ENCODE measurements at places on chromosomes 11 and 22.

DNA sequence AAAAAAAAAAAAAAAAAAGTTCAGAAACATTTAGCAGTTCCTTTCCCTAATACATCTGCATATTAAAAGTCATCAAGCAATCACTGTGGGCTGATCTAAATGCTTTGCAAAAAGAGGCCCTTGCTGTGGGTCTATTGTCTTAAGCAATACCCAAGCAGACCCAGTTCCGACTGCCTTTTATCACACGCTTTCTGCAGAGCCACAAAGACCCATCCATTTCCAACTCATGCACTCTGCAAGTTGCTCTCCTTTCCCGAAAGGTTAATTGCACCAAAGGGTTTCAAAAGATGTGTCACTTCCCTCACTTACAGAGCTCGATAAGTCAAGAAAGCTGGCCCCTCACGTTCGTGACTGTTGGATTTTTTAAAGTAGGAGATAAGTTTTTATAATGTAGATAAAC lies 138.9 kb downstream of the MPPED1 start:
- DNase-seq, result no peak

DNA sequence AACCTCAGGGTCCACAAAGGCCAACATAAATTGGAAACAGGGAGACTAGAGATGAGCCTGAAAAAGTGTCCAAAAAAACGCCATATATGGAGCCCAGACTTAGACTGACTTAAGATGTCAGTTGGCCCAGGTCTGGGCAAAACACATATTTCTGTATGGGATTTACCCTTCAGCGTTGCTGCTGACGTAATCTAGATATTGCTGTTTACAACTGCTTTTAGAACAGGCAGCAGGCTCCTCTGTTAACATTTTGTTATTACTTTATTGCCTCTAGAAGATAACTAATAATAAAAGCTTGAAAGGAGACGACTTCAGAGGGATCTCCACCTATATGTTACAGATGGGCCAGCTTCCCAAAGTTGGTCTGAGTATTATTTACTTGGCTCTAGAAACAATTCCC lies 8.7 kb downstream of the ME3 start:
- no peak for DNase-seq

DNA sequence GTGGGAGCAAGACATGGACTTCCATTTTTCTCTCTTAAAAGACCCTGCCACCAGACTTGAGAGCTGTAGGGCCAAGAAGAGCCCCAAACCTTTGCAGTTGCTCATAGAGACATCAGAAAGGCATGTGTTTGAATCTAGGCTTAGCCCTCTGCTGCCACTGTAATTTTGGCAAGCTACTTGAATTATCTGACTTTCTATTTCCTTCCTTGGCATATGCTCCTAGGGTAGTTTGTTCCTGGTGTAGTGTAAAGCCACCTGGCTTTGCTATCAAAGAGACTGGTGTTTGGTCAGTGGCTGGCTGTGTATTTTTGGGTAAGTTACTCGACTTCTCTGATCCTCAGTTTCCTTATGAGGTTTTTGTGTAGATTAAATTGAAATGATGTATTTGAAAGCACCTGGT lies 252.1 kb upstream of the CCDC90B start:
- DNase-seq, result no peak

DNA sequence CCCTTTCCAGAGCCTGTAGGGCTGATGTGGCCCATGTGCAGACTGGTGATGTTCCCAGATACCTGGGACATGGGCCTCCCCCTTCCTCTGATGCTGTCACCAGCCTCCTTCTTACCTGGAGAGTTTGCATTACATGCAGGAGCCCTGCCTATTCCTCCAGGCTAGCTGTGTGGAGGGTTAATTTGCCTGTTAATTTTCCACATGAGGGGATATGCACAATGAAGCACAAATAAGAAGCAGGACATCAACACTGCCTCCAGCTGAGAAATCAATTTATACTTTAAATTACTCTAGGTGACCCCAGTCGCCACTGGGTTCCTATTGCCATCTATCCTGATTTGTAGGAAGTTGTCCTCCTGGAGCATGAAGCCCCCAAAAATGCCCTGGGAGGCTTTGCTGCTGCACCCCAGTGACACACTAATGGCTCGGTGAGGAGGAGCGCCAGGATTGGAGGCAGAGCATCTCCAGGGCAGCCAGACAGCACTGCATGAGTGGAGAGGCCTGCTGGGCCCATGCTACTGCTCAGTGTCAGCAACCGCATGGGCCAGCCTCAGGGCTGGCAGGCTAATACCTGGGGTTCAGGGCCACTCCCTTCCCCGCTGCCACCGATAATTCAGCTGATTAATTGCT lies 101.6 kb upstream of the USP47 start:
- no peak for DNase-seq

- no peak for DNase-seq
Measured at GRCh38 chr22:29388759-29389090, 355 bp upstream of the AP1B1 start.

GRCh38 chr11:10931761-10932670 lies 74.2 kb upstream of the ZBED5 start:
- DNase-seq, result peak; percentile 82

GRCh38 chr11:67290801-67291200 lies 1.7 kb downstream of the ANKRD13D start:
- DNase-seq, result no peak

DNA sequence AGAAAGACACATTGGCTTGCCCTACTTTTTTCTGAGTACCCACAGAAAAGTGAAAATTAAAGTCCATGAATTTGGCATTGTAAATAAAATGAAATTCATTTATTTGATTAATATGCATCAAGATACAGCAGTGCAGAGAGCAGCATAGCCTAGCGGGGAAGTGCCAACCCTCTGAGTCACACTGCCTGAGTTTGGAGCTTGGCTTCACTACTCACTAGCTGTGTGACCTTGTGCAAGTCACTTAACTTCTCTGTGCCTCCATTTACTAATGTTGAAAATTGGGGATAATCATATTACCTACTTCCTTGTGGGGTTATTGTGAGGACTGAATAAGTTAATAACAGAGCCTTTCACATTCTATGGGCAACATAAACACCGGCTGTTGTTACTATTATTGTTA lies 111.5 kb upstream of the CSNK2A3 start:
- no peak for DNase-seq

DNA sequence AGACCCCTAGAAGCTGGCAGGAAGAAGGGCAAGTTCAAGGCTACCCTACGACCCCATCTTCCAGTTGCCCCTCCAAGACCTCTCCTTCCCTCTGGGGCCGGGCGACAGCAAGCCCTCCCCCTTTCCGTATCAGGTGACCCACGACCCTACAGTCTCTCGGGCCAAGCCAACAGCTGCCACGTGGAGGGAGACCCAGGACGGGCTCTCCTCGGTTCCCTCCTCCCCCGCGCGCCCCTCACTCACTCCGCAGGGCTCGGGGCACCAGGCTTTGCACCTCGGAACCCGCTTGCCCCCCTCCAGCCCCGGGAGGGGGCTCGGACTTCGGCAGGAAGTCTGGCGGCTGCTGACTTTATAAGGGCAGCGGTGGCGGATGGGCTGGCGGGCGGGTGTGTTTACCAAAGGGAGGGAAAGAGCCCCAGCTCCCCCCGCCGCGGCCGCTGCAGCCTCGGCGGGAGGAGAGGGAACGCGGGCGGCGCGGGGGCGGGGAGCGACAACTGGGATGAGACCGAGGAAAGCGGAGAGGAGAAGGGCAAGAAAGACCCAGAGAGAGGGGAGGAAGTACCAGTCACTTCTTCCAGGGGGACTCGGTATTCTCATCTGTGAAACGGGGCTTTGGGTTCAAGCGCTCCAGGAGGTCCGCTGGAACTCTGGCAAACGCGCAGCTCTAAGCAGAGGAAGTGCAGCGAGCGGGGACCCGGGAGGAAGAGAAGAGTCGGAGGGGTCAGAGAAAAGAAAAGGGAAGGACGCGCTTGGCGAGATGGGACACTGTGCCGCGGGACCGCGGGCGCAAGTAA lies 767 bp downstream of the SLC43A1 start:
- peak; percentile 60 for DNase-seq

- no peak for DNase-seq
Measured at GRCh38 chr11:112792070-112792469, 169.2 kb upstream of the NCAM1 start.

- DNase-seq, result no peak
Measured at GRCh38 chr11:70763606-70764005, 365.3 kb downstream of the CTTN start.

DNA sequence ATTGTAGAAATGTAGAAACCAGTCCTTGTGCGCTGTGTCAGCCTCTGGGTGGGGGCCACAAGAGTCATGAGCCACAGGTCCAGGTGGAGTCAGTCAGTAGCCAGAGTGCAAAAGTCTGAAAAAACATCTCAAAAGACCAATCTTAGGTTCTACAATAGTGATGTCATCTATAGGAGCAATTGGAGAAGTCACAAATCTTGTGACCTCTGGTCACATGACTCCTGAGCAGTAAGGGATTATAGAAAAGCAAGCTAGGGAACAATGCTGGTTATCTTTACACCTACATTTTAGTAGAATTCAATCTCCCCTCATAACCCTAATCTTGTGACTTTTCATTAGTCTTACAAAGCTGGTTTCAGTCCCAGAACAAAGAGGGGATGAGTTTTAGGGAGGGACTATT lies 82.7 kb downstream of the CCDC83 start:
- DNase-seq, result no peak

DNA sequence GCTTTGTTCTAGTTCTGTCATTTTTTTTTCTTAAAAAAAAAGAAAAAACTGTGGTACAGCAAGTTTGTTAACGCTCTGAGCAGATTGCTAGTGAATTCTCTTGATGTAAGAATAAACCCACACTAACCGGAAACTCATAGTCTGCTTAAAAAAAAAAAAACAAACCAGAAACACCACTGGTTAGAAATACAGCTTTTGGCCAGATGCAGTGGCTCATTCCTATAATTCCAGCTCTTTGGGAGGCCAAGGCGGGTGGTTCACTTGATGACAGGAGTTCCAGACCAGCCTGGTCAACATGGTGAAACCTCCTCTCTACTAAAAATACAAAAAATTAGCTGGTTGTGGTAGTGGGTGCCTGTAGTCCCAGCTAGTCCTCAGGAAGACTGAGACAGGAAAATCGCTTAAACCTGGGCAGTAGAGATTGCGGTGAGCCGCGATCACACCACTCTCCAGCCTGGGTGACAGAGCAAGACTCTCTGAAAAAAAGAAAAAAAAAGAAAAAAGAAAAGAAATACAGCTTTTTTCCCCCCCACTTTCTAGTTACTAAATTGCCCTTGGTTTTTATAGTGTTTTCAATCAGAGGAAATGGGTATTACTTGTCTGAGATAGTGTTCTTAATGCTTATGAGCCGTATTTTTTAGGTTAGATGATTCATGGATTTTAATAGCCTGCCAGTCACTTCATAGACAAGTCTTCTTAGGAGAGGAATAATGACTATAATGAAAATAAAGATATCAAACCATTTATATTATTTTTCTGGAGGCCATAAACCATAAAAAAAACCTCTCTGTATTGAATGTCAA lies 222.8 kb downstream of the DDX10 start:
- no peak for DNase-seq

DNA sequence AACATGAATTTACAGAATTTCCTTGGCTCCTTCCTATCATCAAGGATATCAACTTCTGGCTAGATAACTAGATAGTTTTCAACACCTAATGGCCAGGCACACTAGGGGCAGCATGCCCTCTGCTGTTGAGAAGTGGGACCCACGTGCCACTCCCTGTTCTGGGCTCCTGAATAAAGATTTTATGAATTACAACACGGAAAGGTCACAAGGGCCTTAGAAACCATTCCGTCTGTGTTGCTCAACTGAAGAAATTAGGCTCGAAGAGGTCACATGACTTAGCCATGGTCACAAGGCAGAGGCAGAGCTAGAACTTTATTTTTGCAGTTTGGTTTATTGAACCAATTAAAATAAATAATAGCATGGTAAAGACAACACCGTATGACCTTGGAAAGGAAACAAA lies 36.0 kb downstream of the PRCP start:
- DNase-seq, result peak; percentile 90

- DNase-seq, result no peak
Measured at GRCh38 chr11:82791779-82792178, 58.1 kb upstream of the FAM181B start.

GRCh38 chr11:112580864-112581263 lies 320.2 kb upstream of the PLET1 start:
- no peak for DNase-seq

DNA sequence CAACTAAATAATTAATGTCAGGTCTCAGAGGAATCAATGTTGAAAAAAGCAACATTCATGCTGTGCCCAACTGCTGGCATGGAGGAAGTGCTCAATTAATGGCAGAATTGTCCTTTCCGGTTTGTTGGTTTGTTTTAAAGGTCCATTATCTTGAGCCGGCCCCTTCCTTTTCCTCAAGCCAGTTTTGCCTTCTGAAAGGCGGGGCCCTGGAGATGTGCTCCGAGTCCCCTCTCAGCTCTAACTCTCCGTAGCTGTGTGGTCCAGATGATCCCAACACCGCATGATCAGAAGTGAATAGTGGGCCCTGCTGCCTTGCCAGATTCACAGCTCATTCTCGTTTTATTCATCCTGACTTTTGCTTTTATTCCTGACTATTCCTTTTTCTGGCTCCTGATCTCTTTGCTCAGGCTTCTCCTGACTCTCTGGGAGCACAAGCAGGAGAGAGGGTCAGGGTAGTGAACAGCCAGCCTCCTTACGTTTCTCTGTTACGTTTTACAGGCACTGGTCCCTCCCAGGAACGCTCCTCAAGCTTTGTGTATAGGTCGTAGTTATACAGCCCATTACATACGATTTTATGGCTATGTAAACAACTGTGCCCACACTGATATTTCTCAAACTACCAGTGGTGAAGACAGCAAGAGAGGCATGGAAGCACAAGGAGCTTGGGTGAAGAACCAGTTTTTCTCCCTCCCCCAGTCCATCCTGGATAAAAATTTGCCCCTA lies 265.9 kb downstream of the LARGE1 start:
- DNase-seq, result no peak

GRCh38 chr22:16915701-16916100 lies 90.5 kb upstream of the XKR3 start:
- no peak for DNase-seq

DNA sequence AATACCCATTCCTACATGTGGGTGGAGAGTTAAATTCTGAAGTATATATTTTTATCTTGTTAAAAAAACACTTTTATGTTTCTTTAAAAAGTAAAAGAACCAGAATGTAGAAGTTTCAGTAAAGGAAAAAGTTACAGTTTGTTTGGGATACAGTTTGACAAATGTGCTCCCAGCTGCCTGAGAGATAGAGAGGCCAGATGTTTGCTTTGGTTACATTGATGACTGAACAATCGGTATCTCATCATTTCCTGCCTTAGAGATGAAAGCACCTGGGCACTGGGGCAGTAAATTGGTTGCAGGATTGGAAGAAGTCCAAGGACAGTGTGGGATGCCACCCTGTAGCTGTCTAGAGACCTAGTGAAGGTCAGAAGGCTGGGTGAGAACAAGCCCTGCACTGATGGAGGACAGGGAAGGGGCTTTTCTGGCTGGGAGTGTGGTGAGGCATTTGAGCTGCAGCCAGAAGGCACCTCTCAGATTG lies 16.6 kb downstream of the MED15 start:
- peak; percentile 71 for DNase-seq

DNA sequence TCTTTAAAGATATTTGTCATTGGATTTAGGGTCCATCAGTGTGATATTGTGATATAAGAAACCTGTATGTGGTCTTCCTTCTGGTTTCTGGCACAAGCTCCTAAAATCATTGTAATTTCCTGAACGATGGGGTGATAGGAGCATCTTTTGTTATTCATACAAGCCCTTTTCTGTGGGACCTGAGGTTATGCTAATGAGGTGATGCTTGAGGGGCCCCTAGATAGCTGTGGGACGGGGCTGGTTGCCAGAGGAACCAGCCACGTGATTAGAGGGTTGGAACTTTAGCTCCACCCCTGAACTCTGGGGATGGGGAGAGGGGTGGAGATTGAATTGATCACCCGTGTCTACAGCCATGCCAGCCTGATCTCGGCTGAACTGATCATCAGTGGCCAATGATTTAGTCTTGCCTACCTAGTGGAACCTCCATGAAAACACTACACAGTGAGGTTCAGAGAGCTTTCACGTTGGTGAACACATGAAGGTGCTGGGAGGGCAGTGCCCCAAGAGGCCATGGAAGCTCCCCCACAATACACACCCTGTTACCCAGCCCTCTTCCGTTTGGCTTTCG lies 62.8 kb downstream of the BCR start:
- DNase-seq, result no peak

Measured in DMS53 (cell line).